Left lung (tissue), 14 donors: ENCODE measurements at places on chromosomes 4 and X. TPM values are rescaled to one million over a fixed set of nuclear protein-coding genes. Genes with fewer than 3 reads are reported as not detected.

GRCh38 chrX:110853610-110854009 is 58.0 kb upstream of the CHRDL1 start:
- no peak for DNase-seq

Gene SLC49A3
- polyA plus RNA-seq = 10.5 TPM

- DNase-seq = no peak
These were observed 36.8 kb downstream of the RTL5 start for GRCh38 chrX:72094894-72095293.

Gene REPS2
- 15.0 TPM for polyA plus RNA-seq

DNA sequence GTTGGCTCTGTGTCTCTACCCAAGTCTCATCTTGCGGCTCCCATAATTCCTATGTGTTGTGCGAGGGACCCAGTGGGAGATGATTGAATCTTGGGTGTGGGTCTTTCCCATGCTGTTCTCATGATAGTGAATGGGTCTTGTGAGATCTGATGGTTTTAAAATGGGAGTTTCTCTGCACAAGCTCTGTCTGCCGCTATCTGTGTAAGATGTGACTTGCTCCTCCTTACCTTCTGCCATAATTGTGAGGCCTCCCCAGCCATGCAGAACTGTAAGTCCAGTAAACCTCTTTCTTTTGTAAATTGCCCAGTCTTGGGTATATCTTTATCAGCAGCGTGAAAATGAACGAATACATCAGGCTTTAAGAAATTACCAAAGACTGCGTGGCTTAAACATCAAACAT is 31.2 kb downstream of the STIM2 start:
- no peak for DNase-seq

GRCh38 chrX:40142417-40142816 is 44.7 kb upstream of the BCOR start:
- no peak for DNase-seq

Gene CLNK
- 0.44 TPM for polyA plus RNA-seq

Gene PUDP
- polyA plus RNA-seq = 10.4 TPM

DNA sequence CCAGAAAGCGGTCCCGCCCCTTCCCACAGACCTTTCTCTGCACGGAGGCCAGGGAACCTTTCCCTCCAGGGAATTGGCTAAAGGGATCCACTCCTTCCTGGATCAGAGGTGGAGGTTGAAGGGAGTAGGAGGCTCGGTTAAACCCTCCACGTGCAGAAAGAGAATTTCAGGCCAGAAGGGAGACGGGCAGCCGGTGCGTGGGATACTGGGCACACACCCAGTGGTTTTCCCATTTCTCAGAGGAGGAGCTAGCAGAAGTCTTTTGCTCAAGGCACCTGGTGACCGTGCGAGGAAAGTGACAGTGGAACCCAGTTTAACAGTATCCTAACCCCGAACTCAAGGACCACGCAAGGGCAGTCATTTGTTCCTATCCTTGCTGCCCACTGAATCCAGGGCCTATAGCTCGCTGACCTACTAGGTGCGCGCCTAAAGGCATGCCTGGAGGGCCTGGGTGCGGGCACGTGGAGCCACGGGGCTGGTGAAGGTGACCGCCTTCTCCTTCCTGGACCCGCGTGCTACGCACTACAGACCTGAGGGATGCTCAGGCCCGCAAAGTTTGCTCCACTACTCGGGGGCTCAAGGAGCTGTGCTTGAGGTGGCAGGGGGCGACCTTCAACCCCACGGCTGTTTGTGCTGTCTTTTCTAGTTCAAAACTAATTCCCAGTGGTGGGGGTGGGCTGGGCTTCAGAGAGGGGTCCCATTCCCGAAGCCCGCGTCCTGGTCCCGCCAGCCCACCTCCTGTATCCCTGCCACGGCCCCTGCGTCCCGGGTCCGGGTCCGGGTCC is 587 bp upstream of the AFF2 start:
- DNase-seq = no peak

Gene CCDC158
- 0.85 TPM for polyA plus RNA-seq

DNA sequence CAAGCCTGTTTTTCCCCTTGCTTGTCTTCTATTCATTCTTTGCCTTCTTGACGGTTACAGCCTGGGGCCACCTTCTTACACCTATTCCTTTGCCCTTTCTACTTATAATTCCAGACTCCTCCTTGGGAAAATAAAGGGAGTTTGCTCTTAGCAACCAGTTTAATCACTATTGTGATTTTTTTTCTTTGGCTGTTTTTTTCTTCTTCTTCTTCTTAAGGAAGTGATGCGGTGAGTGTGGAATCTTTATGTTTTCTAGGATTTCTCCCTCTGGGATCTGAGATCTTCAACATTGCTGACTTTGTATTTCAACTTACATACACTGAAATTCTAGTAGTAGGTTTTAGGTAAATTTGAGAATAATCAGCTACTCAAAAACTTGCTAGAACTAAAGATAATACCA is 1.1 kb upstream of the KLHL13 start:
- no peak for DNase-seq

Gene TRIM75
- not detected for polyA plus RNA-seq

Gene CLGN
- polyA plus RNA-seq = 4.5 TPM

DNA sequence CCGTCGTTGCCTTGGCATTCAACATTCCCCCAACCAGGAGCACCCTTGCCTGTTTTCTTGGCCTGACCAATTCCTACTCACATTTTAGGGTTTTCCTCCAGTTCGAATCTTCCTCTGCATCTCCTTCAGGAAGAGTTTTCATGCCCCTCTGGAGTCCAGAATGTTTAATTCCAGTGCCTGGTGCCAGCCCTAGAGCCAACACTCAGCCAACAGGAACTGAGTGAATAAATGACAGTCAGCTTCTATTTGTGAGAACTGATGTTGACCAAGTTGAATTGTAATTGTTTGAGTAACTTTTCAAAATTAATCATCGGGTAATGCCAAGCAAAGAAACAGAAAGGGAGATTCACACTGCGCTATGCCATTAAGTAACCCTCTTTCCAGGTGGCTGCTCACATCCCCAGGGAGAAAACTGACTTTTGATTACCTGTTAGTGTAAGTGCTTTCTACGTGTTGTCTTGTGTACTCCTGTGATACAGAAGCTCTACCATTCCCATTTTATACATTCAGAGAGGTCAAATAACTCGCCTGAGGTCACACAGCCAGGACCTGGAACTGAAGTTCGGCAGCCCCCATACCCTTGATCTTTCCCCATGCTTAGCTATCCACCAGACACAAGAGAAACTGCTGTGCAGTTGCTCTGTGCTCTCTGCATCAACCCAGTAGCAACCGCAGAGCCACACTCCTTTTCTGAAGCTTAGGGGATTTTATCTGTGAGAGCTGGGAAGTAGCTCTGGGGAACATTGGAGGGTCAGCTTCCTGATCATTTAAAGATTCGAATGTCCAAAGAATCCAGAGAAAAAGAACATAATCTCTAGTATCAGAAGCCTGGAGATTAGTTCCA is 19.0 kb upstream of the SLC2A9 start:
- no peak for DNase-seq

- DNase-seq = no peak
These were observed 474.3 kb upstream of the FTHL17 start for GRCh38 chrX:31546126-31546525.

Gene SMAD1
- polyA plus RNA-seq = 45.9 TPM

GRCh38 chr4:157978680-157979361 is 194.0 kb downstream of the GASK1B start:
- no peak for DNase-seq

- no peak for DNase-seq
These were observed 65.5 kb upstream of the SLC34A2 start for GRCh38 chr4:25590171-25590570.

GRCh38 chr4:4502694-4503311 is 39.0 kb downstream of the STX18 start:
- no peak for DNase-seq

- no peak for DNase-seq
These were observed 1459.9 kb downstream of the PCDH7 start for GRCh38 chr4:32180086-32180485.

Gene PWWP3B
- polyA plus RNA-seq = 4.4 TPM

Gene DAPP1
- 1.5 TPM for polyA plus RNA-seq

Gene CC2D2A
- 42.9 TPM for polyA plus RNA-seq

Gene USP17L10
- not detected for polyA plus RNA-seq

- no peak for DNase-seq
These were observed 27.8 kb downstream of the PIR start for GRCh38 chrX:15465347-15465746.

Gene HSFX2
- 0.67 TPM for polyA plus RNA-seq

- DNase-seq = no peak
These were observed 14.4 kb upstream of the ELF2 start for GRCh38 chr4:139191373-139191772.

Gene MAGEA2B
- not detected for polyA plus RNA-seq

Gene UGT2A1
- polyA plus RNA-seq = 0.13 TPM

DNA sequence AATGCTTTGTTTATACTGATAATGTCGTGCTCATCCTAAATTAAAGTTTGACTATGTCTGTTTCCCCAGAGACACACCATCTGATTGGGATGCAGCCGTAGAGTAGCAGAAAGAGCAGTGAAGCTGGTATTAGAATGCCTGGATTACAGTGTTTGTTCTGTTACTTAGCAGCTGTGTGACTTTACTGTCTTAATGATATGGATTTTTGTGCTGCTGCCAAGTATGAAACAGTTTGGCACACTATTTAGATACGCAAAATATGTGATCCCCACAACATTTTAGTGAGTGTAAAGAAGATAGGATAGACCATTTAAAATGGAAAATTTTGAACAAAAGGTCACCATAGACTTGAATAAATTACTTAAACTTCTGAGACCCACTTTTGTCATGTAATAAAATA is 1.2 kb upstream of the CHIC1 start:
- DNase-seq = peak; percentile 38

DNA sequence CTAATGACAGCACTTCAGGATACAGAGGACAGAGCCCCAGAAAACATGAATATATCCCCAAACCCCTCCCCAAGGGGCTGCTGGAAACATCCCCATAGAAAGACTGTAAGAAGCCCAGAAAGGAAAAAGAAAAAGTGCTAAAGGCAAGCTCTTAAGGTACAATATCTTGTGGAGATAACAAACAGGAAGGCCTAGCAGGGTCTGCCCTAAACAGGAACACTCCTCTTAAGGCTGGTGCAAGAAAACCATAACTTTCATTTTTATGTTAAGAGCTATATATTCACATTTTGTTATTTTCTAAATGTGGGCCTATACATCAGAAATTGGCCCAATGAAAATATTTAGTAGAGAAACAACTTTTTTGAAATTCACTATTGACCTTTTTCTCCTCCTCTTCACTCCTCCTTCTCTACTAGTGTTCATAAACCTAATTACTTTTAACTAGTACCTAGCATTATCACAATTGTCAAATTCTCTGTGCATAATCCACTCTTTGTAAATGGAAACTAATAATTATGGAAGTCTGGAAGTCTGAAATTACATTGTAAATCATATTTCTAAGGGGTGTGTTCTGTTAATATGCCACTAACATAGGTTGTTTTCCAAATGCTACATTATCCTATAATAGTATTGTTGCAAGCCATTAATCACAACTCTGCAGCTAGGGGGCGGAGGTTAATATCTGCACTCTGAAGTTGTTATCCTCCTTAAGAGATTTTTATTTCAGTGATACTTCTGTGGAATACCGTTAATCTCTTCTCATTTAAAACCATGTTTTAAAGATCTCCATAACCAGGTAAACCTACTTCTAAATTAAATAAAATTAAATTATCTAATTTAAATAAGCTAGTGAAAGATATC is 59.8 kb downstream of the CASK start:
- DNase-seq = no peak

DNA sequence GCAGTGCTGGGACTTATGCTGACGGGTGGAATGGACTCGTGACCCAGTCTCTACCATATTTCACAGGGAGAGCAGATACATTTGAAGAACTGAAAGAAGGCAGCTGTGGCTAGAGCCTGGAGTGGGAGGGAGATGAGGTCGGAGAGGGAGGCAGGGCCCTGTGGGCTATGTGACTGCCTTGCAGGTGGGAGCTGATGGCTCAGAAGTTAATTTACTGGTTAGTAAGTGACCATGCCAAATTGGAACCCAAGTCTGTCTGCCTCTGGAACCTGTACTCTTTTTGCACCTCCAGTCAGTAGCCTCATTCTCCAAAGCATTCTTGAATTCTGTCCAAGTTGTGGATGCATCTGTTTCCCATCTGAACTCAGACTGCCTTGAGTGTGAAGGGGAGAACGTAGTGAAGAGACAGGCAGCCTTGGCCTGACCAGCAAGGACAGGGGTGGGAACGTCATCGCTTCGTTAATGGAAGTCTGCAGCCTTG is 92.3 kb downstream of the REPS2 start:
- peak; percentile 51 for DNase-seq

- DNase-seq = no peak
These were observed 54.3 kb downstream of the FAT4 start for GRCh38 chr4:125369098-125369497.

GRCh38 chr4:93147524-93148212 is 680.9 kb upstream of the ATOH1 start:
- no peak for DNase-seq

GRCh38 chr4:42817913-42818312 is 74.6 kb upstream of the GRXCR1 start:
- DNase-seq = no peak

DNA sequence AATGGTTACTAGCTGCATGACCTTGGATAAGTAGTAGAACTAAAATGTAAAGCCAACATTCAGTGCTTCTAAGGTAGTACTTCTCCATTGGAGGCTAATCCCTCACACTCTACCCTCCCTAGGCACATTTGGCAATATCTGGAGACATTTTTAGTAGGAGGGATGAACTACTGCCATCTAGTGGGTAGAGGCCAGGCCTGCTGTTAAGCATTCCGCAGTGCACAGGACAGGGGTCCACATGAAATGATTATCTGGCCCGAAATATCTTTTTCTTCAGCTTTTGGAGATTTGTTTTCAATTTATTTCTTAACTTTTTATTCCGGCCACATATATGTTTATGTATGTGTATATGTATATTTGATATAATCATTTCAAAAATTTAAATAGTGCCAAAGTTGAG is 36.0 kb upstream of the SPANXC start:
- DNase-seq = no peak

Gene FHDC1
- 11.3 TPM for polyA plus RNA-seq

DNA sequence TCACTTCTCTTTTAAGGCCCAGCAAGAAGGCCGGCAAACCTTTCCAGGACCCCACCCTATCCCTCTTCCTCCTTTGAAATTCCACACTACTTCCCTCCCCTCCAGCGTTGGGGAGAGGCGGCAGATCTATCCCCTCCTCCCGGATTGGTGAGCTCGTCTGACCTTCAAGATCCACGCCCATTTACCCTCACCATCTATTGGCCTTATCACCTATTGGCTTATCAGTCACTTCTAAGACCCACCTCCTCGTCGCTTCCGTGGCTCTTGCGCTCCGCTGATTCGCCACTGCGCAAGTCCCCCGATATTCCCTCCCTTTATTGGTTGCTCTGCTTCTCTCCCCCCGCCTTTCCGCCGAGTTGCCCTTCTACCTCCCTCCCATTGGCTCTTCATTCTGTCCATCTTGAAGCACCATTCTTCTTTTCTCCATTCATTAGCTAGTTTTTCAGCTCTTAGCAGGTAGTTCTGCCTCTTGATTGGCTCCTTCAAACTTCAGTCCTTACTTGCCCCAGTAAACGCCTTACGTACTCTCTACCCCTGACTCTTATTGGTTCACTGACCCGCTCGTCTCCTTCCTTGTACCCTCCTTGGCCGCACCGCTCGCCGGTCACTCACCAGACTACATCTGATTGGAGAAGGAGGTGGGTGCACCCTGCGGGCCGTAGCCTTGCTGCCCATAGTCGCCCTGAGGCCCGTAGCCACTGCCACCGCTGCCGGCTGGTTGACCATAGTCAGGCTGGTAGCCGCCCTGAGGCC is 4.8 kb upstream of the PRICKLE3 start:
- peak; percentile 92 for DNase-seq
